ENCODE measurements at places on chromosomes 7 and 10.

GRCh38 chr7:29508608-29509007, 55.0 kb upstream of the PRR15 start:
- DNase-seq: no peak

DNA sequence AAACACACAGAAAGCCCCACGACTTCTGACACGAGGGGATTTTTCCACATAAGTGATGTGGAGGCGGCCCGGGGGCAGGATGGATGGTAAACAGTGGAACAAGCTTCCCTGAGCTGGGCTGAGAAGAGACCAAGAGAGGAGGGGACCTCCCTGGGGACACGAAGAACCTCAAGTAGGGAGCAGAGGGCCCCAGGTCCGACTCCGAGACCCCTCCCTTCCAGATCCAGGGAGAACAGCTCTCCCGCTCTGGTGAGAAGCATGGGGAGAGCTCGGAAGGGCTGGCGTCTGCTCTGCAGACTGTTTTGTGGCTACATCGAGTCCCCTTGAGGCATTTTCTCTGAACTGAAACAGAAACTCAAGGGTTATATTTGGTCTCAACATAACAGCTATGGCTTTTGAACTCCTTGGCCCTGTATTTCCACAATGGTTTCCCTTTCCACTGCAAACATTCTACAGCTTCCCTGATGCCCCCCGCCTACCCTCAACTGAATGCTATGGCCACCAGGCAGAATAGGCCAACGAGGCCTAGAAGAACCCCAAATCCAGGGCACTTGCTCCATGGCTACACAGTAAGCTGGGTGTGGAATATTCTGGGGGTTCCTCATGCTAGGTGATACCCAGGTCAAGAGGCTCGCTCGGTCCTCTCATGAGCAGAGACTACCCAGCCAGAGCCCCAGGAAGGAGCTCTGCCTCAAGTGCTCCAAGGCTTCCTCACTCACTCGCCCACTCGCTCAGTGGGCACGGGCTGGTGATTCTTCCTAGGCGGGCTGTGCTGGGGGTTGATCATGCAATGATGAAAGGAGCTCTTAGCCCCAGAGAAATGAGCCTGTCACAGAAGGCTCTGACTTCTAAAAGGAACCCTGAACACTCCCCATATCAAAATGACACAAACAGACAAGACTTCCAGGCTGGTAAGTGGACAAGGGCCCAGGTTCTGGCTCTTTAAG, 47.5 kb downstream of the FAM53B start:
- DNase-seq: peak; percentile 33

- no peak for DNase-seq
Measured at GRCh38 chr7:23011222-23011924, 2.6 kb downstream of the HYCC1 start.

DNA sequence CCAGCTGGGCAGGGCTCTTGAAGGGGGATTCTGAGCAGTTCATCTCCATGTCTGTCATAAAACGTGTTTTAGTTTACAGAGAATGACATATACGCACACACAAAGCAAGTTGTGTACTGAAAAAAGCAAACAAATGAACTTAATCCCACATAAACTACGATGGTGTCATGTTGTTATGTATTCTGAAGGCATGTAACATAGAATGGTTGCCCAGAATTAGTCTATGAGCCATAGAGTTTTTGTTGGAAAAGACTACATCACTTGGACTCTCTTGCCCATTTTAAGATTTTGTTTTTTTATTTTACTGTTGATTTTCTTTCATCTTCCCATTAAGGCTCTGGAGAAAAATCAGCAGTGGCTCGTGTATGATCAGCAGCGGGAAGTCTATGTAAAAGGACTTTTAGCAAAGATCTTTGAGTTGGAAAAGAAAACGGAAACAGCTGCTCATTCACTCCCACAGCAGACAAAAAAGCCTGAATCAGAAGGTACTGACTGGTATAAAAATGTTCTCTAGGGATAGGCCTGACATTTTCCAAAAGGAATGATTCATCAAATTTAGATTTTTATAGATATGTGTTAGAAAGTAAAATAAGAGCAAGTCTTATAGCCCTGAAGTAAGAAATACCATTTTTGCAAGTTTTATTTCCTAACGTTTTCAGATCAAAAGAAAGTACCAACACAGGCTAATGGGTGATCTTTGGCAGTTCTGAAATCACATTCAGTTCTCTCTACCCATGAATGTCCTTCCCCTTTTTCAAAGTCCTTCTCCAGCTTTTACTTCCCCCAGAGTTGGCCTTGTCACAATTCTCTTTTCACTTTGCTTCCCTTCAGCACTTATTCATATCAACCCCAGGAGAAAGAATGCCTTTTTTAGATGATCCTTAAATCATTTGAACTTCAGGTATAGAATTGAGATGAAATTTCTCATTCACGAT, 18.9 kb downstream of the CEP55 start:
- DNase-seq: no peak

GRCh38 chr7:99623091-99623693, 6.4 kb downstream of the ZSCAN25 start:
- no peak for DNase-seq

All from effector memory CD8-positive, alpha-beta T cell (primary cell).